ENCODE measurements at places on chromosomes 4 and X. TPM values are rescaled to one million over a fixed set of nuclear protein-coding genes. Genes with fewer than 3 reads are reported as not detected.

- H3K4me3 ChIP-seq: no peak overlapping the region
- H3K27me3 ChIP-seq: no peaks in the 10 kb centered on the region
- no peaks in the 10 kb centered on the region for H3K4me1 ChIP-seq
Observed at GRCh38 chrX:80792205-80792604, 17.5 kb downstream of the BRWD3 start.

DNA sequence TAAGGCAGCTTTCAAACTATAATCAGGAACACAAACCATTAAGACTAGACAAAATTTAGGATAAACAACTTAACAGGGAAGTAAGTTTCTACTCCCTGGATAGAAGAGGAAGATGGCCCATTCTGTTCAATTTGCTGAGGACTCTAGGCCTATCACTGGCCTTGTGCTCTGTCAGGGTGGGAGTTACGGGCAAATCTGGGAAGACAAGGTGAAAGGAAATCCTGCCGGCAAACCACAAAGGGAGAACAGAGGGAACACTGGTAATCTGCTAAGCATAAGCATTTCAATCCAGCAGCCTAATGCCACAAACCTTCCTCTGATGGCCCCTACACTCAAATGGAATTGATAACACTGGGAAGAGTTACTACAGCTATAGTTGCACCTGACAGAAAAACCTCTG is 8.3 kb downstream of the GPR82 start:
- H3K27me3 ChIP-seq: no peaks in the 10 kb centered on the region
- DNase-seq: no peak
- no peak overlapping the region for H3K27ac ChIP-seq
- H3K4me3 ChIP-seq: no peak overlapping the region

- H3K27me3 ChIP-seq: no peaks in the 10 kb centered on the region
- H3K36me3 ChIP-seq: no peaks in the 10 kb centered on the region
- H3K4me1 ChIP-seq: peaks cover 10% of the 10 kb centered on the region
- DNase-seq: no peak
- H3K4me3 ChIP-seq: no peak overlapping the region
Observed at GRCh38 chr4:52959541-52959940, 97.4 kb downstream of the RASL11B start.

DNA sequence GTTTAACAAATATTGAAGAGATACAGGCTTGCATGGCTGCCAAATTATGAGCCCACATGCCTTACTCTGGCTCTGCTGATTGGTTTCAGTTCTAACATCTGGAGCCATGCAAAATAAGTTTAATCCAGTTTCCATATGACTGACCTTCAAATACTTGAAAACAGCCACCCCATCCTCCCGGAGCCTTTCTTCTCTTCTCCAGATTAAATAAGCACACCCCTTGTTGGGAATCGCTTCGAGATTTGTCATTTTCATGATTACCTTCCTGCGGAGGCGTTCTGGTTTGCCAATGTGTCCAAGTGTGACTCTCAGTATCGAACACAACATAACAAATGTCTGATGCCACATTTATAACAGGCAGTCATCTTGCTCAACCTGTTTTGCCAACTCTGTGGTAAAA is 101.6 kb upstream of the JADE1 start:
- no peaks in the 10 kb centered on the region for H3K36me3 ChIP-seq
- no peak for DNase-seq
- no peak overlapping the region for H3K4me3 ChIP-seq

DNA sequence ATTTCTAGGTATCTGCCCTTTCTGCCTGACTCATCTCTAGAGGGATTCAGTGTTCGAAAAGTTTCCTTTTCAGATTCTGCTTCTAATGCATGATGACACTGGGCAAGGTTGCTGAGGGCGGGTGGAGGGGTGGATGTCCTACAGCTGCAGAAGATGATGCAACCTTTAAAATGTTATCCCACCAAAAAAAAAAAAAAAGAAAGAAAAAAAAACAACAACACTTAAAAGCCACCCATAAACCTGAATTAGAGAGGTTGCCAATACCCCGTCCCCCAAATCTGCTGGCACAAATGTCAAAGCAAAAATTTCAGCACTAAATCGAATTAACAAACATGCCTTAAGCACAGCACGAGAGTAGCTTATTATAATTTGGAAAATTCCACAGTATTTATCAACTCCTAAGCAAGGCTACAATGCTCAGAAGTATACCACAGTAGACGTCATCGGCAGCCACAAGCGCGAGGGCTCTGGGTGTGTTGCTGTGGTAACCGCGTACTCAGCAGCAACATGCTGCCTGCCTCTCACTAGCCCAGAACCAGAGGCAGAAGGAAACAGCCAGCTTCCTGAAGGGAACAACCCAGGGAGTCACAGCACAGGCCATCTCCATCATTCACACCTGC is 167.5 kb upstream of the MAP3K15 start:
- H3K27me3 ChIP-seq: no peaks in the 10 kb centered on the region
- peak; percentile 49 for DNase-seq
- H3K27ac ChIP-seq: no peak overlapping the region
- no peaks in the 10 kb centered on the region for H3K4me1 ChIP-seq
- H3K36me3 ChIP-seq: no peaks in the 10 kb centered on the region

DNA sequence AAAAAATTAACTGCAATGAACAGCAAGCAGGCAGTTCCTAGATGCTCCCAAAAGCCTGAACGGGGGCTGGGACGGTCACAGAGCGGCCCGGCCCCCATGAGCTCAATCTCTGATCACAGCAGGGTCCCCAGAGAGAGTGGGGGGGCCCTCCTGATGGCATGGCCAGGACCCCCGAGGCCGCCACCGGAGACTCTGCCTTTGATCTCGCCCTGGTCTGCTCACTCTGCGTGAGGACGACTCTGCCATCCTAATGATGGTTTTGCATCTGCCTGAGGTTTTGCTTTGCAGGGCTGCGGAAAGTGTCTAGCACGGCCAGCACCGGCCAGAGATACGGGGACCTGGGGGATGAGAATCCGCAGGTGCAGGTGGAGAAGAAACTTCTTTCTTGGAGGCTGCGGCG is 103.8 kb downstream of the SHOX start:
- no peak overlapping the region for H3K4me3 ChIP-seq
- no peaks in the 10 kb centered on the region for H3K4me1 ChIP-seq
- no peaks in the 10 kb centered on the region for H3K36me3 ChIP-seq
- no peak overlapping the region for H3K27ac ChIP-seq
- H3K27me3 ChIP-seq: no peaks in the 10 kb centered on the region

DNA sequence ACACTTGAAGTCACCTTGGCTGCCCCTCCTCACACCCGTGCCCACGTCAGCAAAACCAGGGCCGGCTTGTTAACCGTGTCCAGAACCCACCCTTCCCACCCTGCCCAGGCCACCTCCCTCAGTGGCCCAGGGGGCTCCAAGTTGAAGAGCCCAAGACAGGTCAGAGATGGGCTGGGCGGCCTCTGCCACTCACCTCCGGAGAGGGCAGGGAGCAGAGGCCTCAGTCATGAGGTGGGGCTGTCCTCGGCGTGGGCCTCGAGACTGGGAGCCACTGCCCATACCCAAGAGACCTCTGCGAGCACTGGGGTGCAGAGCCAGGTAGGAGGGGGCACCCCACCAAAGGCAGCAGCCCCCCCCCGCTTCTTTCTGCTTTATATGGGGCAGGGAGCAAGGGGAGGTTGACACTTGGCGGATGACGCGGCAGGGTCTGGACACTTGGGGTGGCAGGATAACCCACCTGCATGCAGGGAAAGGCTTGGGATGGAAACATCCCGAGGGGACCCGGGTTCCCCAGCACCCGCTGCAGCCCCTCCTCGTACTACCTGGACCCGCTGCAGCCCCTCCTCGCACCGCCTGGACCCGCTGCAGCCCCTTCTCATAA is 38.0 kb upstream of the SPON2 start:
- peak overlapping the region; percentile 64 for H3K27ac ChIP-seq
- DNase-seq: no peak
- no peak overlapping the region for H3K4me3 ChIP-seq
- H3K36me3 ChIP-seq: no peaks in the 10 kb centered on the region

TLR1 gene
- 2.4 TPM for total RNA-seq

F8 gene
- total RNA-seq: 23.3 TPM

WDFY3 gene
- 65.9 TPM for total RNA-seq

NALF2 gene
- not detected for total RNA-seq

Measured in gastrocnemius medialis (tissue), 4 donors.